ENCODE measurements at places on chromosomes 2 and 18.

- no peak for DNase-seq
Observed at GRCh38 chr2:194742706-194743105, 914.3 kb upstream of the SLC39A10 start.

DNA sequence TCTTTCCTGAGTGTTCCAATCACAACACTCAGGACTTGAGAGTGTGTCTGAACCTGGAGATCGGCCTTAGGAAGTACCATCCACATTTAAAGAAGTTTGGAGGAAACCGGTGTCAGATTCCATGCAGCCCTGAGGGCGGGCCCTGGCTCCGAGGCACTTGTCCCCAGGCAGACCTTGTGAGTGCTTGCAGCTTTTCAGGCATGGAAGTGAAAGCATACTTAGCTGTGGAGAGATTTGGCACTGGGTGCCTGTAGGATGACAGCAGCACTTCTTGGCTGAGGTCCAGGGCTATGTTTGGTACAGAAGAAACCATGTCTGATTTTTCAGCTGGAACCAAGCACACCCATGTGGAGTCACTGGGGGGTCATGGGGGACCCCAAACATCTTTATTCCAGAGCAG, 230.8 kb downstream of the SEPTIN10 start:
- no peak for DNase-seq

- DNase-seq: no peak
Observed at GRCh38 chr2:143558665-143559064, 429.4 kb downstream of the ARHGAP15 start.

DNA sequence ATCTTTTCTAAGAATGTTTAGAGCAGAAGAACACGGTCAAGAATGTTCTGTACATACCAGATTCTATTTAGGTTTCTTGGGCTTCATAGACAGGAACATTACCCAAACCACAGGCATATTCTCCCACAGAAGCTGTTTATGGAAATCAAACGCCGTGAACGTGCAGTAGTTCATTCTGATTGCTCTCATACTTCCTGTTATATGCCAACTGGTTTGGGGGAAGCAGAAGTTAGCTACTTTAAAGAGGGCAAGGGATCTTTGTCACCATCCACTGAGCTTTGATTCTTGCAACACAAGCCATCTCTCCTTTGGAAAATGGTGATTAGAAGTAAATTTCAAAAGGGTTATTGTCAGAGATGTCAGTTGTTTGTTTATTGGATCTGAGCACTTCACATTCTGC, 182.2 kb upstream of the NRP2 start:
- no peak for DNase-seq

- DNase-seq: no peak
Observed at GRCh38 chr18:74803769-74804168, 206.1 kb downstream of the ZNF407 start.
